ENCODE measurements at places on chromosomes 12 and 14.
A peak's percentile ranks its signal among the peaks of the same experiment; 100 is the strongest.

- DNase-seq, result no peak
These were observed 64.5 kb downstream of the FOXG1 start for GRCh38 chr14:28831126-28831525.

- DNase-seq, result no peak
These were observed 23.5 kb downstream of the ATP5MC2 start for GRCh38 chr12:53652366-53652765.

- DNase-seq, result no peak
These were observed 23.8 kb downstream of the BAZ1A start for GRCh38 chr14:34851395-34851794.

- DNase-seq, result peak; percentile 37
These were observed 107.0 kb downstream of the PTCSC3 start for GRCh38 chr14:36069535-36069900.

- no peak for DNase-seq
These were observed 78.4 kb upstream of the FUT8 start for GRCh38 chr14:65333943-65334687.

DNA sequence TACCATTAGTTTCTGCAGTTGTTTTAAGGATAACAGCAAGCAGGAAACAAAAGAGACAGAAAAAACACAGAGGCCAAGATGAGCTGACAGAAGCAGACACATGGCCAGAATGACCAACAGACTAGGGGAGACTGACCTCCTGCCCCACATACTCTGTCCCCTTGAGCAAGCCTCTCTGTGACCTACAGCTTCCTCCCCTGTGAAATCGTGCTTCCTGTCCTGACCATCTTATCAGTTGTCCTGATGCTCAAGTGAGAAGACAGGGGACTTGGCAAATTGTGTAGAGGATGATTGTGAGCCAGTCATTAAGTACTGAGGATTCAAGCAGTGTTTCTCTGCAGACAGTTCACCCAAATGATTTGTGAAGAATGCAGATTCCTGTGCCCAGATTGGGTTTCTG lies 229.0 kb downstream of the SLC41A2 start:
- DNase-seq, result no peak

DNA sequence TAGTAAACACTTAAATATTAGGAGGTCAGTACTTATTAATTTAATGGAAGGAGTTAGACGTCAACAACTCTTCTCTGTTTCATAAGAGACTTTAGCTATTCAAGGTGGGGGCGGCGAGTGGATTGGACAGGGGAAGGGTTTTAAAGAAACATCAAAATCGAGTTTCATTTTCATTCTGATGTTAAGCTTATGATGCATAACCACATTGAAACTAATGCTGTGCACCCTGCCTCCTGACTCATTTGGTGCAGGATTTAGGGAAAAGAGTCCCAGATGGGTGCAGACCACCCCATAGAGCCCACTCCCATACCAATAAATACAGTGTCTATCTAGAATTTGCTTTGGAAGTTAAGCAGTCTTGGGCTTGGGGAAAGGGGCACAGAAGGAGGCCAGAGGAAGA lies 7.4 kb downstream of the ZBTB39 start:
- peak; percentile 39 for DNase-seq

- DNase-seq, result no peak
These were observed 13.0 kb downstream of the ERG28 start for GRCh38 chr14:75647640-75648039.

- DNase-seq, result no peak
These were observed 429.9 kb downstream of the DAD1 start for GRCh38 chr14:22159099-22159498.

DNA sequence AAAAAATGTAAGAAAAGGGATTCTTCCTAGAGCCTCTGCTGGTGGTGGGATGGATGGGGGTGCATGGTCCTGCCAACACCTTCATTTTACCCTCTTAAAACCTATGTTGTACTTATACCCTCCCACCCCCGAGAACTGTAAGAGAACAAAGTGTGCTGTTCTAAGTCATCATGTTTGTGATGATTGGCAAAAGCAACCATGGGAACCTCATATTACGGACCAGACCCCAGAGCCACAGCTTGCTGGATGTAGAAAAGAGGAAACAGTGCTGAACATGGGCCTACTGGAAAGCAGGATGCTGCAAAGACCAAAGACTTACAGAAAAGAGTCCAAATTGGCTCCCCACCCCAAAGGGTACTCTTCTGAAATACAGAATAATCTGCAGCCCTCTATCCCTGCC lies 311.2 kb downstream of the DUSP6 start:
- no peak for DNase-seq

GRCh38 chr14:99075771-99076375 lies 196.1 kb downstream of the BCL11B start:
- DNase-seq, result no peak

GRCh38 chr12:31778687-31779086 lies 49.9 kb upstream of the AMN1 start:
- no peak for DNase-seq

DNA sequence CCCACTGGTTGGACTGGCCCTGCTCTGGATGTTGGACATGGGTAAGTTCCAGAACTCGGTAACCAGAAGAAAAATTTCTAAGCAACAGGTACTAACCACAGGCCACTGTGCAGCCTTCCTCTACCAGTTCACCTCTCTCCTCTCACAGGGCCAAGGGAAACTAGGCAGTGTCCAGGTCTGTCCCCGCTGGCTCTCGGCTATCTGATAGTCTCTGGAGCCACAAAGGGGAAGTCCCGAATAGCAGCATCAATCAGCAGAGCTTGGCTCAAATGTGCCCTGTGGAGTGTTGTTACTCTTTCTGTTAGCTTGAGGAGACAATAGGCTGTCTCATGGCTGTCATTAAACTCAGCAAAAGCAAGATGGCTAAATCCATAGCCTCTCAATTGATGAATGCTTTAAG lies 73.2 kb downstream of the TSPAN11 start:
- no peak for DNase-seq

- DNase-seq, result no peak
These were observed 70.0 kb downstream of the FLRT2 start for GRCh38 chr14:85599939-85600338.

- no peak for DNase-seq
These were observed 28.4 kb upstream of the NEDD1 start for GRCh38 chr12:96878704-96879103.

DNA sequence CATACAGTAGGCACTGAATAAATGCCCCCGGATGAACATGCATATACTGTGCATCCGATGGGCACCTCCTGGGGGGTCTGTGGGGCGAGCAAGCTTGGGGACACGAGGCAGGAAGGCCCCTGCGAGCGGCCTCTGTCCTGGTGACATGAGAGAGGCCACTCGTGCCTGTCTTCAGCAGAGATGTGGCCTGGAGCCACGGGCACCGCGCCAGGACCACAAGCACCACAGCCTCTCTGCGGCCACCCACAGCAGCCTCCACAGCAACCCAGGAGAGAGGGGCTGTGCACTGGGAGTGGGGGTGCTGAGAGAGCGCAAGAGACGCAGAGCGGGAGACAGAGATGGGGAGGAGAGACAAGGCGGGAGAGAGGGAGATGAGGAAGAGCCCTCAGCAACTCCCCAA lies 118.5 kb downstream of the RFLNA start:
- DNase-seq, result no peak

GRCh38 chr14:103128631-103129300 lies 5.5 kb downstream of the TNFAIP2 start:
- no peak for DNase-seq

- DNase-seq, result no peak
These were observed 118.1 kb upstream of the SLC38A2 start for GRCh38 chr12:46490635-46491034.

DNA sequence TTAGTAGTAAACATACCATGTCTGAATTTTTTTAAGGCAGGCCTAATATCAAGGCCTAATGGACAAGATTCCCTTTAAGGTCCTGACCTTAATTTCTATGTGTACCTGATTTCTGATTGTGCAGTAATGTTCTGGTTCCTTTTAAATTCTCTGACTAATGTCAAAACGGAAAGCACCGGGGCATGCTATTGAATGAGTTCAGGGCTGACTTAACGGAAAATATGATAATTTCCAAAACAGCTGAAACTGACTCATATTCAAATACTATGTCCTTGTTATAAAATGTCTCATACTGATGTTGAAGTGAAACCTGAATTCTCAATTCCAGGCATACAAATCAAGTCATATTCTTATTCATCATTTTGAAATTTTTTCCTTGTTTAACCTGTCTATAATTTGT lies 6.7 kb downstream of the TAS2R43 start:
- peak; percentile 1 for DNase-seq

- DNase-seq, result no peak
These were observed 11.9 kb downstream of the VRTN start for GRCh38 chr14:74360163-74360562.

GRCh38 chr14:67265131-67265530 lies 23.9 kb downstream of the PALS1 start:
- DNase-seq, result no peak

DNA sequence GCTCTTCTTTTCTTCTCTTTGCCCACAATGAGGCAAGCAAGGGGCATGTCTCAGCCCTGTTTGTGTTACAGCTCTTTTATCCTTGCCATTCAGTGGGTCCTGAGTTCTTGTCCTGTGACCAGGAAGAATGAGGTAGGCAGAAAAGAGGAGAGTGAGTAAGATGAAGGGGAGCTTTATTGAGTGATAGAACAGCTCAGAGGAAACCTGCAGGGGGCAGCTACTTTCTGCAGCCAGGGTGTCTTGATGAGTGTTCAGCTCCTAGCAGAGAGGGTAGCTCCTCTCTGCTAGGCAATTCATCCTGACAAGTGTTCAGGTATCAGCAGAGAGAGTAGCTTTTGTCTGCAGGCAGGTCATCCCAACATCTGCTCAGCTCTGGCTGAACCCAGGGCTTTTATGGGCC lies 41.0 kb downstream of the HSD17B6 start:
- no peak for DNase-seq

- DNase-seq, result no peak
These were observed 67.7 kb downstream of the BCL2L14 start for GRCh38 chr12:12138203-12139154.

GRCh38 chr14:99484106-99484505 lies 2.9 kb downstream of the CCNK start:
- no peak for DNase-seq

- DNase-seq, result no peak
These were observed 369.0 kb downstream of the ATP23 start for GRCh38 chr12:58310368-58310767.

GRCh38 chr12:76560086-76560491 lies 518 bp upstream of the OSBPL8 start:
- no peak for DNase-seq

- DNase-seq, result no peak
These were observed 132.2 kb upstream of the HIF1A start for GRCh38 chr14:61563162-61563511.

DNA sequence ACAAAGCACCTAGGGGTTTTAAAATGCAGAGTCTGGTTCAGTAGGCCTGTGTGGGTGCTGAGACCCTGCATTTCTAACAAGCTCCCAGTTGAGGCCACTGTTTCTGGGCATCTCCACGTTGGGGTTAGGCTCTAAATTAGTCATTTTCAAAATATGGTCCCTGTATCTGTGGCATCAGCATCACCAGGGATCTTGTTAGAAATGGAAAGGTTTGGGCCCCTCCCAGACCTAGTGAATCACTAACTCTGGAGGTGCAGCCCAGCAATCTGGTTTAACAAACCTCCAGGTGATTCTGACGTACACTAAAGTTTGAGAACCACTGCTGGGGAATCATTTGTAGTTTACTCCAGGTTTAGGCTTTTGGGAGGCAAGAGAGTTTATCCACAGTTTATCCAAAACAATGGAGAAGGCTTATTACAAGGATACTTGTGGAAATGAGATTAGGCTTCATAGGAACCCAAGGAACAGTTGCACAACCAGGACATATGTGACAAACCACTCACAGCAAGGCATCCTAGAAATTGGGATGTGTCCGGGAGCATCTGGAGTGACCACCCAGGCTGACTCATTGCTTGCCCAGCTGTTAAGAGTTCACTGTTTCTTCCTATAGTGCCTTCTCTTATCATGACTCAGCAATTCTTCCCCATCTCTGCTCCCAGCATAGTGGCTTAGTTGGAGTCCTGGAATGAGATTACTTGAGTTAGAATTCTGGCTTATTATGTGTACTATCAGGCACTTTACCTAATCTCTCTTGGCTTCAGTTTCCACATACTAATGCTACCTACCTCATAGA lies 71.6 kb upstream of the STXBP6 start:
- DNase-seq, result no peak

DNA sequence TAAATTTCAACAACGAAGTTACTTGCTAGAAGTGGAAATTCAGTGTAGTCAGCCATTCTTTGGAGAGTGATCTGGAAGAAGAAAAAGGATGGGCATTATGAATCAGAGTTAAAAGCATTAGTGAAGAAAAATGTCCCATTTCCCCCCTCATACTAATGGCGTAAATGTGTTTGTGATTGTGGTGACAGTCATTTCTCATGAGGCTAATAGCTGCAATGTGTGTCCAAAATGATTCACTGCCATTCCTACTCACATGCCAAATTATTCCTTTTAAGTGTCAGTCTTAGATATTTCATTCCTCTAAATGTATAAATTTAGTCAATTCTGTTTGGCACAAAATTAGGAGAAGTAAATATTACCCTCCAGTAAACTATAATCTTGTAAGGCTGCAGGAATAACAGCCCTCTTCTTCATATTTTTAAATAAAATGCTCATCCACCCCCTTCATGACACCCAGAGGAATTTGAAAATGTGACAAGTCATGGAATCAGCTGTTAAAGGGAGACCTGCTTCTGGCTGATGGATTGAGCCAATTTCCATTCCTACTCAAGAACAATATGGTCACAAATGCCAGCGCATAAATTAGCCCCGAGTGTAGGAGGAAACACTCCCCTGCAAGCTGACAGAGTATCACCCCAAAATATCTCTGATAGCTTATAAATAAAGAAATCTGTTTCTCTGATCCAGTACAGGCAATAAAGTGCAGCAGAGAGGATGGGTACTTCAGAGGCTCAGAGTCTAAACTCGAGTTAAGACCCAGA lies 912.3 kb upstream of the SEL1L start:
- DNase-seq, result no peak

DNA sequence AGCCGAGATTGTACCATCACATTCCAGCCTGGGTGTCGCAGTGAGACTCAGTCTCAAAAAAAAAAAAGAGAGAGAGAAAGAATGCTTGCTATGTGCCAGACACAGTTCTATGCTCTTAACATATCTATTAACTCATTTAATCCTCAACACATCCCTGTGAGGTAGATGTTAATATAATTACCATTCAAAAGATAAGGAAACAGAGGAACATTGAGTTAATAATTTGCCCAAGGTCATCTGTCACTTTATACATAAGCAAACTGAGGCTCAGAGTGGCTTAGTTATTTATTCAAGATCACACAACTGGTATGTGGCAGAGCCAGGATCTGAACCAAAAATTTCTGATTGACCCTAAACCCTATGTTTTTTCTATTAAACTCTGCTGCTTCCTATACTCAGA lies 116.1 kb upstream of the BCAT1 start:
- no peak for DNase-seq

GRCh38 chr12:52606581-52607218 lies 5.4 kb upstream of the KRT72 start:
- DNase-seq, result no peak

All from stimulated activated naive CD8-positive, alpha-beta T cell treated with anti-CD3 and anti-CD28 coated beads, Interleukin-15, amount 100 ng/mL, for 72 hours (primary cell).